ENCODE measurements at places on chromosomes 5 and 9.

DNA sequence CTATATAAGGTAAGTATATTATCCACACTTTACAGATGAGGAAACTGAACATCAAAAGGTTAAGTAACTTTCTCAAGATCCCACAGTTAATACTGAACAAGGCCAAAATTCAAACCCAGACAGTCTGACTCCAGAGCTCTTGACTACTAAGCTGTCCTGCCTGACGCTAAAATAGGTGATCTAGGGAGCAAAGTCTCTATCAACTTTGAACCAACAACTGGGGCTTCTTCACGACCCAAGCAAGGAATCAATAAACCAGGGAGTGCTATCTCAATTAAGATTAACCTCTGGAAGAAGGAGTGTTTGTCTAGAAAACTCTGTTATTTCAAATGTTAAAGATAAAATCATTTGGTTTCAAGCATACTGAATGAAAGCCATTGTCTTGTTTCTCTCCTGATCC, 64.4 kb downstream of the MRPS27 start:
- DNase-seq: no peak

DNA sequence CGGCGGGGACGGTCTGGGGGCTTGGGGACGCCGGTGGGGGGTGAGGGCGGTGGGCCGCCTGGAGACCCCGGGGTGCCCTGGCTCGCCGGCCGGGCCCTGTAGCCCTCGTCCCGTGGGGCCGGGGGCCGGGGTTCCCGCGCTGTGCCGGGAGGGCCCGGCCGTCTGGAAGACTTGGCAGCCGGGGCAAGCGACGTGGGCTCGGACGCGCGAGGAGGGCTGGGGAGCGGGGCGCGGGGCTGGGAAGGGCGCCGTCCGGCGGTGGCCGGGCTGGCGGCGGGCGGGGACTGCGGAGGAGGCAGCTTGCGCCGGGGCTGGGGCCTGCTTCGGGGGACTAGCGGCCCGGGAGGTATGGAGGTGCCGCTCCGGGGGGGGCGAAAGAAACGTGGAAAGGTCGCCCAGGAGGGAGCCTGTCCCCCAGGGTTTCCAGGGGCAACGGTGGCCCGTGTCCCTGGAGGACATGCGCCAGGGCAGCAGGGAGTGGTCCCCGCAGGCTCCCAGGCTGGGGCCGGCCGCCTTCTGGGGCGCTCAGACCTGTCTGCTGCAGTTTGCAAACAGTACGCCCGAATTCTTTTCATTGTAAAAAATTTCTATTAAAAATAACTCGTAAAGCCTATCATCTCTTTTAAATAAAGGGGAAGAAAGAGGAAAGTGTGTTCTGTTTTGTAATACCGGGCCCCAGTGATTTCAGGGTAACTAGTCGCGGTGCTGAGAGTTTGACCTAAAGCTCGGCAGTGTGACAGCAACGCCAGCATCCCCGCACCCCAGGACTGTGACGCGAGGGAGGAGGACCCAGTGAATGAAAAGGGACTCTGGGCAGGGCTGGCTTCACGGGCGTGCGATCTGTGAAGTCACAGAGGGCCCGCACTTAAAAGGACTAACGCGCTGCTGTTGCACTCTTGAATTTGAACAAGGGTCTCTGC, 752 bp upstream of the ANKH start:
- no peak for DNase-seq

- no peak for DNase-seq
Measured at GRCh38 chr5:64972591-64972990, 203.9 kb downstream of the CWC27 start.

GRCh38 chr5:34728236-34728635, 72.1 kb downstream of the RAI14 start:
- DNase-seq: no peak

- DNase-seq: no peak
Measured at GRCh38 chr5:149304195-149305078, 32.8 kb downstream of the AFAP1L1 start.

GRCh38 chr5:156137071-156137869, 189.7 kb upstream of the SGCD start:
- peak; percentile 76 for DNase-seq

GRCh38 chr5:1511651-1512540, 11.9 kb downstream of the LPCAT1 start:
- DNase-seq: no peak

- no peak for DNase-seq
Measured at GRCh38 chr5:1788200-1788599, 11.4 kb downstream of the MRPL36 start.

DNA sequence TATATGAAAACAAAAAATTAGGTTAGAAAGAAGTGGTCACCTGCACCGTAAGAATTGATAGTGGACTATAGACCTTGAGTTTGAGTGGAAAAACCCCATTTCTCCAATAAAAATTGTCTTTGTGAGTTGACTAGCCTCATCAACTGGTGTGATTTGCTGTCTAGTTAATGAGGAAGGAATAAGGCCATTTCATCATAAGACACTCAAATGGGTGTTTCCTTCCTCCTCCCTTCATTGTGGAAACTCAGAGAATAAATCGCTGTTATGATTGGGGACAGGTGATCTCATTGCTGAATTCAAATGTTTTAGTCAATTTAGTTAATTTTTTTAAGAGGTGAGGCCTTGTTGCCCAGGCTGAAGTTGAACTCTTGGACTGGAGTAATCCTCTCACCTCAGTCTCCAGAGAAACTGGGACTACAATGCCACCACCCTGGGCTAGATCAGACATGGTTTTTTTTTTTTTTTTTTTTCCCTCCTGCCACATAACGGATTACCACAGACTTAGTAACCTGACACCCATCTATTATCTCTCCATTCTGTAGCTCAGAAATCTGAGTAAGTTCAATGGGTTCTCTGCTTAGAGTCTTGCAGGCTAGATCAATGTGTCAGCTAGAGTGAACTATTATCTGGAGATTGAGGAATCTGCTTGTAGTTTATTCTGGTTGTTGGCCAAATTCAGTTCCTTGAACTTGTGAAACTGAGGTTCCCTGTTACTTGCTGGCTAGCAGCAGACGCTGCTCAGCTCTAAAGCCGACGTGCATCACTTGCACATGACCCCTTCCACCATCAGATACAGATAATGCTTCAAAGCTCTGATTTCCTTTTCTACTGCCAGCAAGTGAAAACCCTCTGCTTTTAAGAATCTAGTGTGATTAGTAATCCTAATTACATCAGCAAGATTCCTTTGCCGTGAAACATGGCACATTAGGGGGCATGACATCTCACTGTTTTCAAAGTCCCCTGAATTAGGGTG, 663.8 kb upstream of the CDH9 start:
- no peak for DNase-seq

- no peak for DNase-seq
Measured at GRCh38 chr5:109448838-109449237, 39.1 kb upstream of the PJA2 start.

DNA sequence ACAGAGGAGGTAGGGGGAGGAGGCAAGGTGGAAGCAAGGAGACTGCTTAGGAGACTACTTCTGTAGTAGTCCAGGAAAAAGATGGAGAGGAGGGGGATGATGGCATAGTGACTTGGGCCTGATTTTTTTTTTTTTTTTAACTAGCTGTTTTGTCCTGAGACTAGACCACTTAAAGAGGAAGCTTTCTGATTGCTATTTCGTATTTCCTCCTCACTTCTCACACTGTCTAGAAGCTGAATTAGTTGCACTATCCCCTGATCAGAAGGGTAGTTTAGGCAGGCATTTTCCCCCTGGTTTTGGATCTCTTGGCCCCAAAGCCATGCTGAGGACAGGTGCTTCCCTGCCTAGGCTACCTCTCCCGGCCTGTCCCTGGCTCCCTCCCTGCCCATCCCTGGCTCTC, 14.9 kb downstream of the LARP1 start:
- DNase-seq: no peak

- no peak for DNase-seq
Measured at GRCh38 chr9:116713271-116713670, 26.2 kb downstream of the TRIM32 start.

DNA sequence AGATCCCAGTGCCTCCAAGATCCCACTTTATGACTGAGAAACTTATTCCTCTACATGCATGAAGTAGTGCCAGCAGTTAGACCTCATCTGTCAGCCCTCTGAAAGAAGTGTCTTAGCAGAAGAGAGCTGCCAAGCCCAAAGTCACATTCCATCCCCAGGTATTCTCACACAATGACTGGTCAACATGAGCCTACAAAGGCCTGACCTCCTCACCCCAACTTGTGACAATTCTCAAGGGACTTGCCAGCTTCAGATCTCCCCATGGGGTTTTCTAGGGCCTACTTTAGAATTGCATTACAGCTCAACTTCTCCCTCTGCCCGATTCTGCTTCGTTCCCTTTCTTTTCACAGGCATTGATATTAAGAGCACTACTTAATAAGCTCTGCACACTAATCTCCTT, 393.8 kb upstream of the SLC30A5 start:
- no peak for DNase-seq

- DNase-seq: no peak
Measured at GRCh38 chr5:176420086-176420485, 3.7 kb upstream of the CLTB start.

- no peak for DNase-seq
Measured at GRCh38 chr5:55864606-55865541, 13.7 kb downstream of the IL31RA start.
